ENCODE measurements at places on chromosomes 3 and 15. TPM values are rescaled to one million over a fixed set of nuclear protein-coding genes. Genes with fewer than 3 reads are reported as not detected.

DNA sequence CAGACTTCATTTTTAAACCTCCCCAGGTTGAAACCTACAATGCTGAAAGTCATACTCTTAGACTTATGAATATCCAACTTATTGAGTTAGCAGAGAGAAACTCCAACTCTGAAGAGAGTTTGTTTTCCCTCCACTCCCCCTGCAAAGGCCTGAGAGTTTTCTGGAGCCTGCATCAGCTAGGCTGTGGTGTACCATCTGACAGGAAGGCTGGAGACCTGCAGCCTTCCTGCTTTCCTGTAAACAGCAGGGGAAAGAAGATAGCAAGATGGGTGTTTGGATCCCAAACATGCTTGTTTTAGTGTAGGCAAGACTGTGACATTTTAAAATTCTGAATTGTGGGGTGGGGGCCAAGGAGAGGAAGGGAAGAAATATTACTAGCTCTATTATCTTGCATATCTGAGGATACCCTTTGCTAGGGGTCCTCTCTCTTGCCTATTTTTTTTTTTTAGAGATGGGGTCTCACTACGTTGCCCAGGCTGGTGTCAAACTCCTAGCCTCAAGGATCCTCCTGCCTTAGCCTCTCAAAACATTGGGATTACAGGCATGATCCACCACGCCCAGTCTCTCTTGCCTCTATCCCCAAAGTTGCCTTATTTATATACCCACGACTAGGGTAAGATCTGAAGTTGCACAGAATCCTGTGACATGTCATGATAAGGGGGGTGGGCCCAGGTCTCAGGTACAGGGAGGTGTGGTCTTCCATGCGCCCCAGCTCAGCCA is 51.0 kb upstream of the USP3 start:
- H3K27ac ChIP-seq = no peak overlapping the region
- no peak overlapping the region for H3K4me3 ChIP-seq
- H3K4me1 ChIP-seq = peaks cover 31% of the 10 kb centered on the region
- no peaks in the 10 kb centered on the region for H3K27me3 ChIP-seq
- no peaks in the 10 kb centered on the region for H3K36me3 ChIP-seq
- DNase-seq = no peak

GRCh38 chr3:57756528-57757401 is 656 bp downstream of the SLMAP start:
- H3K27me3 ChIP-seq = no peaks in the 10 kb centered on the region
- peak; percentile 27 for DNase-seq

GRCh38 chr3:150725548-150725947 is 21.8 kb upstream of the ERICH6 start:
- H3K4me3 ChIP-seq = no peak overlapping the region
- peaks cover 17% of the 10 kb centered on the region for H3K4me1 ChIP-seq
- no peak overlapping the region for H3K27ac ChIP-seq
- no peak for DNase-seq
- H3K27me3 ChIP-seq = no peaks in the 10 kb centered on the region

- no peaks in the 10 kb centered on the region for H3K27me3 ChIP-seq
- no peak for DNase-seq
- H3K4me1 ChIP-seq = peaks cover 4% of the 10 kb centered on the region
- no peak overlapping the region for H3K27ac ChIP-seq
These were observed 25.6 kb upstream of the MCF2L2 start for GRCh38 chr3:183454064-183454463.

DNA sequence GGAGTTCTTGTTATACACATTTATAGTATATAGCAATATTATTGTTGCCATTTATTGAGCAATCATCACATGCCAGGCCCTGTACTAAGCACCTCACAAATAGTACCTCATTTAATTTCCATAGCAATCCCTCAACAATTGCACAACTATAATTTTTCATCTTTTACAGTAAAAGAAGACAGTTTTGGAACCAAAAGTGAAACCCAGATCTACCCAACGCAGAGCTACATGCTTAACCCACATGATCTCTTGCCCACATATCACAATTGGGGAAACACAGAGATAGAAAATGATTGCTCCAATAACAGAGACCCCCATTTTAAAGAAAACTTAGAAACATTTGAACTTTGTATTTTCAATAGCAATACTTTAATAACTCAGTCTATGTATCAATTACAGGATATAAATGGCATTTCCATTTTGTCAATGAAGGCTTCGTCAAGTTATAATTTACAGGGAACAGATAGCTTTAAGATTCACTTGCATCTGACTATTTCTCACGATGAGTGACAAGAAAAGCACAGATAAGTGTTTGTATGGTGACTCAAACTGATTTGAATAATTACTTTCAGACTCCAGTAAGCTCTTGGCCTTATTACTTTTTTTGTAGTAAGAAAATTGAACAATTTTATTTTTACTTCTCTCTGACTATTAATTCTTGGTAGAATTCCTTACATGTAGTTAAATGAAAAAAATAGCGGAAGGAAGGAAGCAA is 38.7 kb upstream of the CCDC50 start:
- no peaks in the 10 kb centered on the region for H3K27me3 ChIP-seq
- no peaks in the 10 kb centered on the region for H3K4me1 ChIP-seq
- DNase-seq = no peak
- H3K27ac ChIP-seq = peak overlapping the region; percentile 9

DNA sequence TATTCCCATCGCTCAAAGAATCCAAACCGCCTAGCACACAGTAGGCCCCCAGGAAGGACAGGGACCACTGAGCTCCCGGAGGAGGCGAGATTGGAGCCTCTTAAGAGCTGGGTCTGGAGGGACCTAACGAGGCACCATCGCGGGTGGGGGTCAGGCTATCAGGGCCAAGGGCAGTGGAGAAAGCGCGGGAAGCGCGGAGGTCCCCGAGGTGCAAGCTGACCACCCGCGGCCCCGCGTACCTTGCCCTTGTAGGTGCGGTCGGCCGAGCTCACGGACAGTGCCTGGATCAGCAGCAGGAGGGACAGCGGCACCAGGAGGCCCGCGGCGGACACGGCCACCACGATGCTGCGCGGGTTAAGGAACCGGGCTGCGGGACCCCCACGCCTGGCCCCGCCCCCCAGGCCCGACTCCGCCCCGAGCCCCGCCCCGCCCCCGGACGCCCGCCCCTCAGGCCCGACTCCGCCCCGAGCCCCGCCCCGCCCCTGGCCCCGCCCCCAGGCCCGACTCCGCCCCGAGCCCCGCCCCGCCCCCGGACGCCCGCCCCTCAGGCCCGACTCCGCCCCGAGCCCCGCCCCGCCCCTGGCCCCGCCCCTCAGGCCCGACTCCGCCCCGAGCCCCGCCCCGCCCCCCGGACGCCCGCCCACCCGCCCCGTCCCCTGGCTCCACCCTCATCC is 3.9 kb downstream of the ZDHHC19 start:
- H3K27me3 ChIP-seq = no peaks in the 10 kb centered on the region
- peak overlapping the region; percentile 36 for H3K4me3 ChIP-seq
- DNase-seq = no peak
- H3K27ac ChIP-seq = no peak overlapping the region
- no peaks in the 10 kb centered on the region for H3K4me1 ChIP-seq

DNA sequence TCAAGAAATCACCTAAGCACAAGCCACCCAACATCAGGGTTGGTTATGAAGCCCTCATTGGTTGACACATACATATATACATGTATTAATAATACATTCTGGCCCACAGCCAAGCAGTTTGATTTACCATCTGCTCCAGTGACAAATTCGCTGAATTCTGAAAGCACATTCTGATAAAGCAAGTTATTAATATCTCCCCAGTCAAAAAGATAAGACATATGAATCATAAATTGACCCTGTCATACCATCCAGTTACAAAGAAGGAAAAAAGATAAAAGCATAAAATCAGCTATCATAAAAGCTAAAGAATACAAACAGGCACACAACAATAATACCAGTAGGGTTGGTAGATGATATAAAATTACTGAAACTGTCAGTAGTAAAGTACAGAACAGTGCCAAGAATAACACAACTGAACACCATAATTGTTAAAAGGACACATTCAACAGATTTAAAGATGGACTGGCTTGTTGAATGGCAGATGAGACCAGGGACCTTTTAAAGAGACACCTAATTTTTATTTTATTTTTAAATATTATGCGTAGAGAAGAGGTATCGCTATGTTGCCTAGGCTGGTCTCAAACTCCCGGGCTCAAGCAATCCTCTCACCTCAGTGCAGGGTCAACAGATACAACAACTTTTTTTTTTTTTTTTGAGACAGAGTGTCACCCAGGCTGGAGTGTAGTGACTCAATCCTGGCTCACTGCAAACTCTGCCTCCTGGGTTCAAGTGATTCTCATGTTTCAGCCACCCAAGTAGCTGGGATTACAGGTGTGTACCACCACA is 7.7 kb downstream of the SNX4 start:
- H3K27me3 ChIP-seq = no peaks in the 10 kb centered on the region
- H3K4me1 ChIP-seq = no peaks in the 10 kb centered on the region
- no peak overlapping the region for H3K27ac ChIP-seq
- DNase-seq = no peak
- no peaks in the 10 kb centered on the region for H3K36me3 ChIP-seq

DNA sequence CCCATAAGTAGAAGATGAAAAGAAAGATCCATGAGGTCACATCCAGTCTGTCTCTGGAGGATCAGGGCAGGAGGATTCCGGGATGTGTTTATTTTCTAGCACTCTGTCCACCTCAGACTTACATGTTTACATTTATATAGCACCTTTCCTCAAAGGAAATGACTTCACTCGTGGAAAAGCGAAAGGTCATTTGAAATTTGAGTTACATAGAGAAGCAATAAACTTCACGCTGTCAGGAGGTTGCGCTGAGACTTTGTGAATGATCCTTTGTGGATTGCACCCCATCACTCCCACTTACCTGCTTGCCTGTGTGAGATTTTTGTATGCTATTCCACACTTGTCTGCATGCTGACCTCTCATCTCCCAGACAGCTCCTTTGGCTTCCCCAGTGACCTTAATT is 540.5 kb downstream of the AGBL1 start:
- H3K27ac ChIP-seq = no peak overlapping the region
- H3K27me3 ChIP-seq = no peaks in the 10 kb centered on the region
- no peaks in the 10 kb centered on the region for H3K36me3 ChIP-seq
- no peak overlapping the region for H3K4me3 ChIP-seq
- no peak for DNase-seq
- H3K4me1 ChIP-seq = no peaks in the 10 kb centered on the region

DNA sequence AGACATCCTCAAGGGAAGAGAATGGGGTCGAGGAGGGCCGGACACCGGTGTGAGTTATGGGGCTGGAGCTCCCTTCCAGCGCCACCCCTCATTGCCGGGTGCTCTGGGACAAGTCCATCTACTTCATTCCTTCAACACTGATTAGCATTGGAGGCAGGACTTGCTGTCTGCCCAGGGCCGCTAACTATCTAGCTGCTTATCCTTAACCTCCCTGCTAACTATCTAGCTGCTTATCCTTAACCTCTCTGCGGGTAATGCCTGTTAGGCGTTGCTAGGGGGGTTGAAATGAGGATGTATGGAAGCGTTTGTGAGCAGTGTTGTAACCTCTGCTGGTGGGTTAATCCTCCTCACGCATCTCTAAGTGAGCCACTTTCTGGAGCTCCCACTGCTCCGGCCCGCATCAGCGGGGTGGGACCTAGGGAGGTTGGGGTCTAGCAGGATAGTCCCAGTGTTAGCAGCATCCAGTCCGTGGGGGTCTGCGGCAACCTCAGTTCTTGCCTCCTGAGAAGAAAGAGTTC is 10.9 kb upstream of the CHAC1 start:
- H3K36me3 ChIP-seq = no peaks in the 10 kb centered on the region
- H3K27ac ChIP-seq = peak overlapping the region; percentile 93
- H3K4me1 ChIP-seq = peaks cover 16% of the 10 kb centered on the region
- peak overlapping the region; percentile 57 for H3K4me3 ChIP-seq
- no peak for DNase-seq

GRCh38 chr3:171193693-171194092 is 167.2 kb upstream of the SLC2A2 start:
- no peaks in the 10 kb centered on the region for H3K36me3 ChIP-seq
- H3K27me3 ChIP-seq = no peaks in the 10 kb centered on the region
- DNase-seq = no peak
- no peak overlapping the region for H3K27ac ChIP-seq
- no peaks in the 10 kb centered on the region for H3K4me1 ChIP-seq
- H3K4me3 ChIP-seq = no peak overlapping the region

- no peak overlapping the region for H3K27ac ChIP-seq
- no peaks in the 10 kb centered on the region for H3K27me3 ChIP-seq
- no peaks in the 10 kb centered on the region for H3K4me1 ChIP-seq
- H3K4me3 ChIP-seq = no peak overlapping the region
- H3K36me3 ChIP-seq = no peaks in the 10 kb centered on the region
These were observed 61.5 kb upstream of the DCBLD2 start for GRCh38 chr3:98962951-98963350.

Gene KLF15
- total RNA-seq = 14.8 TPM

Gene EPHA6
- 0.23 TPM for total RNA-seq

Gene XCR1
- total RNA-seq = 2.0 TPM
